Stromal cell of bone marrow (primary cell): ENCODE measurements at places on chromosomes 6 and 20.

DNA sequence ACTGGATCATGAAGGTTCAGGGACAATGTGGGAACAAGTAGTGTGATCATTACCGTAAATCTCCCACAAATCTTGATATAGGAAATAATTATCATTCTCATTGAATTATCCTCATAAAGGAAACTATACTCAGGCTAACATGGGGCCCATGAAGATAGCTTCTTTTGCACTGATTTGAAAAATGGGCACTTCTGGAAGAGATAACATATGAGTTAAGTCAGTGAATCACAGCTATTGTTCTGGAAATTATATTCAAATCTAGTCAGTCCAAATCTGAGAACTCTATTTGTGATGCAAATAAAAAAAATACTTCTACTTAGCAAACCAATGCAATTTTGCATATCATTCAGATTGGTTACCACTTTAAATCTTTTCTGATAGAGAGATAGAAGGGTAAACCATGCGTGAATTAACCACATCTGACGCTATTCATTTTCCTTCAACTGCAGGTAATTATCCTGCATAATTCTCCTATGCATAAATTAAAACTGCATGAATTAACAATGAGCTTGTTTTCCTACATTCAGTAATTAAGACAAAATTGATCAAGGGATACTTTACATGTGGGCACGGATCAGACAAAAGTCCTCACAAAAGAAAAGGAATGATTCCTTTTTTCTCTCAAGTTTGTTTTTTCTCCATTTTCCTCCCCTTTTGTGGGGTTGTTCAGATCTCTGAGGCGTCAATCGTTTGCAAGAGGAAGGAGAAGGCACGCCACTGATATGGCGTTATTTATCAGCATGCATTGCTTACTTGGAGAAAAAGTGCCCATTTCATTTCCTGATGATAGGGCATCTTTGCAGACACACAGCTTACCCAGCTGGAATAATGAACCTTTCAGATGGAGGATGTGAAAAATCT lies 36.4 kb downstream of the RIPOR2 start:
- DNase-seq: no peak

GRCh38 chr6:34331371-34332050 lies 61.0 kb downstream of the NUDT3 start:
- no peak for DNase-seq

- no peak for DNase-seq
Observed at GRCh38 chr20:21017528-21018085, 88.6 kb downstream of the LINC00237 start.

DNA sequence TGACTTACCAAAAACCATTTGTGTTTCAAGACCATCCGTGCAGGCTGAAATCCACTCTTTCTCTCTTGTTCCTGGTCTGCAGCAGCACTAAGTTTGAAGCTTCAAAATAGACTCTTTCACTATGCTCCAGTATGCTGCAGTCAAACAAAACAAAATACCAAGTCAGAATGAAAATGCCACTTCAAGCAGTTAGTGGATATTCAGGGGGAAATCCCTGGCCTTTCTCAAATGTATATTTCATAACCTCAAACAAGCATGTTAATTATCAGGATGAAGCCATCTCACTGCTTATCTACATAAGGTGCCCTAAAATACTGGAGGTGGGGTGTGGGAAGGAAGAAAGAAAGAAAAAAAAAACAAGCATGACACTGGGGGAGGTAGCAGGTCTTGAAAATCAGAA lies 103.5 kb downstream of the ATXN1 start:
- no peak for DNase-seq

GRCh38 chr6:35622283-35622682 lies 66.4 kb downstream of the FKBP5 start:
- DNase-seq: no peak
